Urinary bladder (tissue), 4 donors: ENCODE measurements at places on chromosomes 2 and 18.

- no peak for DNase-seq
These were observed 76.1 kb downstream of the RHBDD1 start for GRCh38 chr2:226911932-226912331.

DNA sequence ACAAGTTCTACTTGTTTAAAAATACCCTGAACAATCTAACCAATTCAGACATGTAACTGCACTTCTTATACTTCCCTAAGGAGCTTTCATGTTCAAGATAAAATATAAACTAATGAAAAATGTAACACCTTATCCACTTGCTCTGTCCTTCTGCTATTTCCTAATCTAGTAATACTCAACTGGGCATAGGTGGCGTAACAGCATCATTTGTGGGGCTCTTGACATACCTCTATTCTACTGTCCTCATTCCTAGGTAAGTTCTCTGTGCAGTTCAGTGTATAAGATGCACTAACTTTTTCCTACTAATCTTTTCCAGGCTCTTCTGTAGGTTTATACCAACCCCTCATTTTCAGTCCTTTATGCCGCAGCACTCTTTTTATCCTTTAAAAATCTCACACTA, 36.7 kb downstream of the PRKD3 start:
- DNase-seq, result no peak

DNA sequence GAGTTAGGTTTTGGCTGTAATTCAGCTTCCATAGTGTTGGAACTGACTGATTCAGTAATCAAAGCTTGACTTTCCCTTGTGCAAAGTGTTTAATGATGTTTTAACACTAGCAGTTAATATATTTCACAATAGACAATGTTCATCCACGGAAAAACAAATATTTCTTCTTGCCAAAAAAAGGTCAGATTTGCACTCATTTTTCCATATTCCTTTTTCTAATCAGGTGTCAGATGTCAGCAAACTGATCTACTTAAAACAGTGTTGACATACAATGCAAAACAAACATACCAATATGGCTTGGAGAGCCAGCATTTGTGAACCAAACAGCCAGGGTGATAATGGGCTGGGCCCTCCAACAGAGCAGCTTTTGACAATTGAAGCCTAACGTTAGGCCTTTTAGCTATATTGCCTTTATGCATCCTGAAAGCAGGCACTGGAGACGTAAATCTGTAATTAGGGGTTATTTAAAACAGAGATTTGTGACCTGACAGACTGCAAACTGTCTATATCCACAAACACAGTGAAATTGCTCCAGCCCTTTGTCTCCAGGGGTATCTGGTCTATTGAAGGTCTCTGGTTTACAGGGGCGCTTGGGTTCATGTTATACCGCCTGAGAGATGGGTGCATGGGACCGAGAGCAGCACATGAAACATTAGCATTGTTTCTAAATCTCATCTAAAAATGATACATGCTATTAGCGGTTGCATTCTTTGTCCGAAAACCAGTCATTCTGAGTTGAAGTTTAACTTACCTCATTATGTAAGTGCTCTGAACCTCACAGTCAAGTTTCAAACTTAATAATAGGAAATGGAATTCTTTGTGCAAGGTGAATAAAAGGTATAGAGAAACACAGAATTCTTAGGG, 7.1 kb upstream of the CDCA7 start:
- DNase-seq, result no peak

DNA sequence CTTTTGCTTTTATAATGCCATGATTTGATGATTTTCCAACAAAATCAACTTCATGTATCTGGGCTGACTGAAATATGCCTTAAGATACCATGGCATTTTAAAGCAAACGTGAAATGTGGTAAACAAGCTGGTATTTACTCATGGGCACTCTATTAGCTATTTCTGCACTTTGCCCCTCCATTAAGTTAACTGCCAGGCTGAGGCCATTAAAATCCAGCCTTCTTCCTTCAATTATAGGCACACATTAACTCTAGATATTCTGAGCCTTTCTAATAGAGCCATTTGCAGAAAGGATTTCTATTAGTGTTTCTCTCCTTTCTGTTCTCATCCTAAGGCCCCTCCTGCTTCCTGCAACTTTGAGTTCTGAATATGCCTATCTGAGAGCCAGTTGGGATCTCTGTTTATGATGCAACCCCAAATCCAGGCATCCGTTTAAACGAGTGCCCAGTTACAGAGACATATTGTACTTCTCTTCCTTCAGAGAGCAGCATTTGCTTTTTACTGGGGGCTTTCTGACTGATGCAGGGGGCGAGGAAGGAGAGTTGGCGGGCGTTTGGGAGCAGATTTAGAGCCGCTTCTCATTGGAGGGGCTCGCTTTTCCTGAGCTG, 1.6 kb upstream of the KCNJ3 start:
- no peak for DNase-seq

GRCh38 chr2:66579186-66580126, 144.5 kb downstream of the MEIS1 start:
- DNase-seq, result no peak
